ENCODE measurements at places on chromosomes 16 and 17.

DNA sequence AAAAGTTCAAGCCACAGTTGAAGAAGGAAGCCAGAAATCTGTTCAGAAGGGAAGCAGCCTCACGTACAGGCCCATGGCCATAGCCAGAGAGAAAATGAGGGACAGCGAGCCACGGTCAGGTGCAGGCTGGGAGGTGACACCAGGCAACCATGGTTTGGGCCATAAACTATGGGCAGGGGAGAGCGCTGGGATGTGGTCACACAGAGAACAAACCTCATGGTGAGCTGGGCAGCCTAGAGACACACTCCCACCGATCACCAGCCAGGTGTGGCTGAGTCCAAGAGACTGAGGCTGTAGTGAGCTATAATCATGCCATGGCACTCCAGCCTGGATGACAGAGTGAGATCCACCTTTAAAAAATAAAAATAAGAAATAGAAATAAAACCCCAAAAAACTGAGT is 76.5 kb downstream of the NETO2 start:
- DNase-seq, result no peak

DNA sequence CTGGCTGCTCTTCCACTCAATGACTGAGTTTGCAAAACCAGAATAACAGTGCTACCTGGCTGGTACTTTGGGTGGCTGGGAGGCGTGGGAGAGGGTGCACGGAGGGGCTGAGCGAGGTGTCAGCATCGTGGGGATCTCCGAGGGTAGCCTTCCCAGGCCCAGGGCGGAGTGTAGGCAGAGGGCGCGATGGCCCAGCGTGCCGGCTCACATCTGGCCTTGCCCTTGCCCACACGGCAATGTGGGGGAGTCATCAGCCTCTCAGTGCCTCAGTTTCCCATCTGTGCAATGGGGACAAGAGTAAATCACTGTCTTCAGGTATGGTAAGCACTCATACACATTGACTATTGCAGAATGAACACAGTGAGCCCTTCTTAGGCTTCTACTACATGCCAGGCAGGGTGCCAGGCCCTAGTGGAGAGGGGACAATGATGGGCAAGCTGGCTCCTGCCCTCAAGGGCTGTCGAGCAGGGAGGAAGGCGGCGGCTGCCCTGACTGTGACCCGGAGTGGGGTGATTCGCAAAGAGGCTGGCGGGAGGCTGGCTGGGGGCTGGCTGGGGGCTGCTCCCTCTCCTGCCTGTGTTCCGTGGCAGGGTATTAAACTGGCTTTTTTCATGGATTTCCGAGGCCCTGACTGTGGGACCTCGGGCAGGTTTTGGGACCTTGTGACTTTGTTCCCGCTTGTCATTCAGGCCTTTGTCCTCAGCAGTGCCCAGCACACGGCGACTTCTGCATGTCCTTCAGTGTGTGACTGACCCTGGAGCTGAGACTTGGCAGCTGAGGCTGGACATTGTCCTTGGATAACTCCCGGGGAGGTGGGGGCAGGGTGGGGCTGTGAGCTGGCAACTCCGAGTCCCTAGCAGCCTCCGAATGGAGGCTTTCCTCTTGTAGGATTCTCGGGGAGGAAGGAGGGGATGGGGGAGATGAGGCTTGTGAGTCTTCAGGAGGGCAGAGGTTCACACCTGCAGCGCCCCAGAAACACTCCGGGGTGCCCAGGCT is 243.1 kb downstream of the SEC14L1 start:
- DNase-seq, result no peak

- no peak for DNase-seq
Observed at GRCh38 chr16:3830625-3831254, 49.8 kb downstream of the CREBBP start.

DNA sequence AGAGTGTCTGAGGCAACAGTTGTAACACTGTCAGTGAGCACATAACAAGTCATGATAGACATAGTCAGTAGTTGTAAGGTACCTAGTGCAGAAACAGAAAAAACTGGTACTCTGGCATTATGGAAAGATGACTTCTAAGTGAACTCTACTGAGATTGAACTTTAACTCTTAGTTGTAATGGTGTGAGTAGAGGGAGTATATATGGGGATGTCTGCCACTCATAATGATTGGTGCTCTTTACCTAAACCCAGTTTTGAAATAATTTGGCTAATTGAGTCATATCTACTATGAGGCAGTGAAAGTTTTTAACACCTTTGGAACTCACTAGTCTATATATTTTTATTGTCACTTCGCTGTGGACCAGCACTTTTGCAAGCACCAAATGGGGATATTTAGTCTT is 6.6 kb downstream of the NLK start:
- DNase-seq, result no peak

DNA sequence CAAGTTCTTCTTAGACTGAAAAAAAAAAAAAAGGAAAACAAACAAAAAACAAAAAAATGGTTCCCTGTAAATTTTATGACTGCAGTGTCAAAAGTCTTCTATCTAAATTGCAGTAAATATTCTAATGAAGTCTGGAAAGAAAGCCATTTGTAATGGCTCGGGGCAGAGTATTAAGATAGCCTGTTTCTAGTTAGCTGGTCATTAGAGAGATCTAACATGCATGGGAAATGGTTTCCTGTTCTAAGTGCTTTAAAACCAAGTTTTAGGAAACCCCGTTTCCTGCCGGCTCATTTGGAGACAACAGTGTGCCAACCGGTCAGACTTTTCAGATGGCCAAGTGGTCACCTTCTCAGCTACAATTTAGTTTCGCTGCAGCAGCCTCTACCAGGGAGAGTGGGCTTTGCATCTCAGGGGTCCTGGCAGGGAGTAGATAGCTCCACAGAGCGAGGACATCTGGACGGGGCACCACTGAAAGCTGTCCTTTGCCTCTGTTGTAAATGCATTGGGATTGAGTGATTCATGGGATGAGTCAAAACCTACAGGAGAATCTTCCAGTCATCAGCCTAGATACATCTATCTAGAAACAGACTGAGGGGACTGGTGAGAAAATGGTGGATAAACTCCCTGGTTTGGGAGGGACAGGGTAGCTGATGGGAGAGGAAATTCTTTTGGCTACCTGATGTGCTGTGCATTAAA is 473.2 kb upstream of the SALL1 start:
- no peak for DNase-seq

DNA sequence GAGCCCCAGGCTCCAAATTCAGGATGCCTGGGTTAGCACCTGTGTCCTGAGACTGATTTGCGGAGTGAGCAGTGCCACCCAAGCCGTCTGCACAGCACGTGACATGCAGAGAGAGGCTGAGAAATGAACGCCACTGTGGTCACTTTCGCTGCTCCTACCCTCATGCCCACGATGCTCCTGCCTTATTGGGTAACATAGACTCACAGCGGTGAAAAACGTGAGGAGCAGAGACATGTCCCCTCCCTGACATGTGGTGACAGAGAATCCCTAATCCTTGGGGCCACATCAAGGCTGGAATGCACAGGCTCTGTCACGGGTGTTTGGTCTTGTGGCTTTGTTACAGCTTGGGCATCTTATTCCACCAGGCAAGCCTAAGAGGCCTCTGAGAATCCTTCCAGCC is 52.1 kb upstream of the CACNG5 start:
- DNase-seq, result no peak

DNA sequence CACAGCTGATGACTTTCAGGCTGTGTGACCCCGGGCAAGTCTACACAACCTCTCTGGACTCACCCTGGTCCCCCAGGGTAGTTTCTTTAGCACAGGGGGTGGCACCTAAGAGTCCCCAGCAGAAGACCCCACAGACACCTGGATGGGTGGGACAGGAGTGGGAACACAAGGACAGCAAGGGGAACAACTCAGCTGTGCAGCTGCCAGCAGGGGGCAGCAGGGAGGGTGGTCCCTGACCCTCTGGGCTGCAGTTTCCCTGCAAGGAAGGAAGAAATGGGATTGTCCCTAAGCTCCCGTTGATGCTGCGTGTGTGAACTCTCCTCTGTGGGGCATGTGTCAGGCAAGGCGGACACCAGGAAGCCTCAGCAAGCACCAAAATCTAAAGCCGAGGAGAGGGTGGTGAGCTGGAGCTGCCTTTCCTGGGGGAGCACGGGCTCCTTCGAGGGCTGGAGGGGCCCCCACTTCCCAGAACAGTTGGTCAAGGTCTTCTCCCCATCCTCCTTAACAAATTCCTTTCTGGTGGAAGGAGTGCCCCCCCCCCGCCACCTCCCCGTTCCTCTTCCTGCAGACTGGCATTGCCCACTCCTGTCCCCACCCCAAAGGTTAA is 24.1 kb upstream of the CDH5 start:
- peak; percentile 66 for DNase-seq

- peak; percentile 86 for DNase-seq
Observed at GRCh38 chr17:61410141-61411010, 10.7 kb downstream of the TBX2 start.

- DNase-seq, result peak; percentile 62
Observed at GRCh38 chr16:82456683-82457082, 170.1 kb upstream of the CDH13 start.

DNA sequence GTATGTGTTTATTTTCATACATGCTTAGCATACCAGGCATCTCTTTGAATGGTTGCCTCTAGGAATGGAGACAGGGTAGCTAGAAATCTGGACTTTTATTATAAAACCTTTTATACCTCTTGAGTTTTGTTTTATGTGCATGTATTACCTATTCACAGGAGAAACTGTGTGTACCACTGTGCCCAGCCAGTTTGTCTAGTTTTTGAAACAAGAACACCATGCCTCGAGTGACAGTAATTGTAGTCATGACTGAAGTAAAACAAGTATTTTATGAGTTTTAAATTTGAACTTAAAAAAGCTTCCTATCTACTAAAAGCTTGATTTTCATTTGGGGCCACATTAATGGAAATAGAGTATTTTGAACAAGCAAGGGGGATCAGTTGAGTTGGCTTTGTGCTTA is 57.4 kb downstream of the SNTB2 start:
- no peak for DNase-seq

GRCh38 chr17:38918129-38918913 is 7.1 kb upstream of the LASP1NB start:
- DNase-seq, result peak; percentile 23

- DNase-seq, result peak; percentile 93
Observed at GRCh38 chr16:31476303-31477219, 4.6 kb downstream of the TGFB1I1 start.

DNA sequence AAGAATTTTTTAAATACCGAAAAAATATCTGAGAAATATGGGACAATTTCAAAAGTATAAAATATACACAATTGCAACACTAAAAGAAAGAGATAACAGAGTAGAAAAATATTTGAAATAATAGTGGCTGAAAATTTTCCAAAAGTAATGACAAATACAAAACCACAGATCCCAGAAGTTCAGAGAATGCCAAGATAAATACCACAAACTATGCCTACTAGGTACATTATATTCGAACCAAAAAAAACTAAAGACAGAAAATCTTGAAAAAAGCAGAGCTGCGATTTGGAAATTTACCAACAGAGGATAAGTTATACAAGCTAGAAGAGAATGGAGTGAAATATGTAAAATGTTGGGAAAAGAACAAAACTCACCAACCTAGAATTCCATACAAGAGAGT is 191.3 kb upstream of the ELAC2 start:
- no peak for DNase-seq

- no peak for DNase-seq
Observed at GRCh38 chr17:81573794-81574642, 21.9 kb upstream of the FAAP100 start.

DNA sequence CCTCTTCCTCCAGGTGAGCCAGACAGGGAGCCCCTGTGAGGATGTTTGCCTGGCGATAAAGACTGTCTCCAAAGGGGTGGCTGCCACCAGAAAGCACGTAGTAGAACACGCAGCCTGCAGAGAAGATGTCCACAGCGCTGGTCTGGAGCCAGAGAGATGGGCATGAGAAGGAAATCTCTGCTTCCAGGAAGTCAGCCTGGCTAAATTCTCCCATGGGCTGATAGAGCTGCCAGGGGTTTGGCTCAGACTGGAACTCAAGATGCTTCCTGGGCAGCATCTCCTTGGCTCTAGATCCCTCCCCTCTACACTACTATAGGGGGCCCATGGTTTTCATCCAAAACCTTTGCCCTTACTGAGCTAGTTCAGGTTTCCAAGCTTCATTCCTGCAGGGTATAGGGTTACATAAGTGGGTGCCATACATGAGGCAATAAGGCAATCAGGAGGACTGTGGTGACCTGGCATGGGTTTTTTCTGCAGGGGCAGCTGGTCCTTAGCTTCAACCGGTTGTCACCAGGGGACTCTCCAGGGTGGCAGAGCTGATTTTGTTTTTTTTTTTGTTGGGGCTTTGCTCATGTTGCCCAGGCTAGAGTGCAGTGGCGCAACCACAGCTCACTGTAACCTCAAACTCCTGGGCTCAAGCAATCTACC is 13.6 kb downstream of the PLK1 start:
- no peak for DNase-seq

GRCh38 chr16:47156680-47157215 is 13.0 kb upstream of the NETO2 start:
- DNase-seq, result no peak

DNA sequence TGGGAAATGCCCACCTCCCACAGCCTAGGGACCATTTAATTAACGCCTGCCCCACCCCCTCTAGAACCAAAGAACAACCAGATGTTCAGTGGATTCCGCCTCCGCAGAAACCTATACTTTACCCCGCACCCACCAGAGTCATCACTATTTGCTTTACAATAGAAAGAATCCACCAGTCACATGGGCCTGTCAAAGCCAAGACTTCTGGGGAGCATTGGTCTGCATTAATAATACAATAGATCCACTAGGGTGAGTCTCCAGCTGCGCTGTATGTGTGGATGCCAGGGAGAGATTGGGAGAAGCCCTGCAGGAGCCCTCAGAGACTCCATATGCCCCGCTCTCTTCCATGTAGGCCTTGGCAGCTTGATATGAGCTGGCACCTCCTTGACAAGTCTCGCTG is 31.3 kb downstream of the CLEC19A start:
- DNase-seq, result no peak

DNA sequence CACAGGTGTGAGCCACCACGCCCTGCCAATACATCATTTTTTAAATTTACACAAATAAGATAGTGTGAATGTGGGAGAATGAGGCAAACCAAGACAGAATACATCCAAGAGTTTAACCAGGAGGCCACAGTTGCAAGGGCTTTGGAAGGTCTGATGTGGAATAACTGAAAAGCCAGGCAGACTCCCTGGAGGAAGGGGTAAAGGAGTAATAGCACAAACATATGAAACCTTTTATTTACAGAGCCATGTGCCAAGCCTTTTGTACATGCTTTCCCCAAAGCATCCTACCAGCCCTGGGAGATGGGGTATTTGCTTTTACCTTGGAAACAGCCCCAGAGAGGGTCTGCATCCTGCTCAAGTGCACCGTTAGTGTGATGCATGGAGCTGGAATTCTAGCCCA is 4.7 kb downstream of the ADGRG3 start:
- no peak for DNase-seq

DNA sequence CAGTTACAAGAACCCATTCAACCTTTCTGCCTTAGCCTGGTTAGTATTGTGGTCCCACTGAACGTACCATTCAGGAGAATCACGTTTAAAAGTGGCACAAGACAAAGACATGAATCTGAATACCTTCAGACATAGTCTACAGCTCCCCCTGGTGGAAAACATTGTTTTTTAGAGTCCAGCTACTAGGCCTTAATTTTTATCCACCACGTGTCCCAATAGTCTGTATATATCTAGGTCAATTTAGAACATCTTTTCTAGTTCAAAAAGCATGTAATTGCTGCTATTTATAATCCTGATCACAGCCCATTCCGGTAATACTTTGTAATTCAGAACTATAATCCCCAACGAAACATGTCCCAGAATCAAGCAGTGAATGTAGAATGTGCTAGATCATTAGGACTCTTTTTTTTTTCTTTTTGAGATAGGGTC is 13.7 kb upstream of the GUCY2D start:
- peak; percentile 41 for DNase-seq

GRCh38 chr17:57971572-57971971 is 16.4 kb upstream of the CUEDC1 start:
- DNase-seq, result no peak
